ENCODE measurements at places on chromosomes 4 and X. TPM values are rescaled to one million over a fixed set of nuclear protein-coding genes. Genes with fewer than 3 reads are reported as not detected.

DNA sequence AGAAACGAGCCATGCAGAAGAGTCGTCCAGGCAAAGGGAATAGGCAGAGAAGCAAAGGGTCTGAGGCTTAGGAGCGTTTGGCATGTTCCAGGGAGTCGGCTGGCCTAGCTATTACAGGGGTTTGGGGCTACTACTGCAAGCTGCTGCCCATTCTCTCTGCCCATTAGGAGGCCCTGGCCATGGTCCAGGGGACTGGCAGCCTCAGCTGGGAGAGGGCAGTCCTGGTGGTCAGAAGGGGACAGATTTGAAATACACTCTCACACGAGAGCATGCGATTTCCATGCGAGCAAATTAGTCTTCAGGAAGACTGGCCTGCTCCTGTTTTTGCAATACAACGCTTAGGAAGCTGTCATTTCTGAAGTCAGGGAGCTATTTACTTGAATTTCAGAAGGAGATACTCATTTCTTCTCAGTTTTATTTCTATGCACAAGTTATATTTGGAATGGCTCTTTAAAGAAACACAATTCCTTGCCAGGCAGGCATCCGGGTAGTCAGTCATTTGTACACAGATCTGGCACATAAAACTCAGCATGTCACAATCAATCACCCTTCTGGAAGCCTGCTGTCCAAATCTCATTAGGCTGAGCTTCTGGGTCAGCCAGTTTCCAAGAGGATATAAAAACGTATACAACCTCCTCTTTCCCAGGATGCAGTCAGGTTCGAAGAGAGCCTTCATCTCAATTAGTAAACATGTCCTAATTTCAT lies 27.0 kb downstream of the PROM1 start:
- peak; percentile 62 for DNase-seq

CDX4 gene
- not detected for total RNA-seq

- DNase-seq, result no peak
Measured at GRCh38 chrX:9992061-9992460, 24.9 kb downstream of the CLDN34 start.

GRCh38 chrX:54325077-54325476 lies 32.8 kb downstream of the WNK3 start:
- DNase-seq, result no peak

ZNF81 gene
- 10.7 TPM for total RNA-seq

GRCh38 chrX:110684653-110685052 lies 111.0 kb downstream of the CHRDL1 start:
- no peak for DNase-seq

- no peak for DNase-seq
Measured at GRCh38 chr4:71095545-71095944, 102.1 kb downstream of the DCK start.

DNA sequence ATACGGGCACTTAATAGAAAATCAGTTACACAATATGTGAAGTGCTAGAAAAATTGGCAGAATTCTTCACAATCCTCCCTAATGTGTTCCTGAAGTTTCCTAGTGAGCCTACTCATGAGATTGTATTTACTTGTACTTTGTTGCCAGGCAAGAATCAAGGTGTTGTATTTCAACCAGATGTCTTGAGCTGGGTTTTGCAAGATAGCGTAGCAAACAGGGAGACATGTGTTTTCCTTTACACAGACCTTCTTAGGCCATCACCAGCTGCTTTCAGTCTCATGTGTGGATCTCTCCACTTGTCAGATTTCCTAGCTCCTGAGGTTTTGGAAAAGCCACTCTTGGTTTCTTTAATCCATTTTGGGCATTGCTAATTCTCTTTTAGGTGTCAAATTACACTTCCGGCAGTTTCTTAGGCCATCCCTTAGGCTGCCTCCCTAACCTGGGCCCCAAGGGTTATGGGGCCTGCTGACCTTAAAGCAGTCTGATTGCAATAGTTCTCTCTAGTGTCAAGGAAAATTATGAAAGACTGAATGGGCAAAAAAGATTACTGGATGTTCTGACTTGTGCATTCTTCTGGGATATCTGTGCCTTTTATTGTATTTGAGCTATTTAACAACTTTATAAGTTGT lies 12.2 kb upstream of the EDA start:
- DNase-seq, result no peak

DNA sequence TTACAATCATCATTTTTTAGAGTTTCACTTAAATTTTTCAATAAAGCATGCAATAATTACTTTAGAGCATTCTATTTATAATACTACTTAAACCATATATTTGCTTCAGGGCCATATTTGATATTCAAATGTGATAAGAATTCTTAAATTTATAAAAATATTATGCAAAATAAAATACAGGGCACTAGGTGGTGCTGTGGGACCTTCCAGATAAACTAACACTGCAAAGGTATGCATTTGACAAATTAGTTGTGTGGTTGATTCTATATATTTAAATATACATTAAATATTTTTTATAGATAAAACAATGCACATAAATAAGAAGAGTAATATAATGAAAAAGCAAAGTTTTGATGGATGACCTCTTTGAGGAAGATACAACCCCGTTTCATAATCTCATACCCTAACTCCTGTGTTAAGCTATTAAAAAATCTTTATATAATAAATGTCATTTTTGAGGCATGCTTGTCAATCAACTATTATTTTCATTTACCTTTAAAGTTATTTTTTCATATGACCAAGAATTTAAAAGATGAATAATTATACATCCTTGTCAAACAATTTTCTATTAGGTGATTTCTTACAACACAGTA lies 128.4 kb downstream of the REELD1 start:
- no peak for DNase-seq

VCX3B gene
- total RNA-seq, result not detected

DNA sequence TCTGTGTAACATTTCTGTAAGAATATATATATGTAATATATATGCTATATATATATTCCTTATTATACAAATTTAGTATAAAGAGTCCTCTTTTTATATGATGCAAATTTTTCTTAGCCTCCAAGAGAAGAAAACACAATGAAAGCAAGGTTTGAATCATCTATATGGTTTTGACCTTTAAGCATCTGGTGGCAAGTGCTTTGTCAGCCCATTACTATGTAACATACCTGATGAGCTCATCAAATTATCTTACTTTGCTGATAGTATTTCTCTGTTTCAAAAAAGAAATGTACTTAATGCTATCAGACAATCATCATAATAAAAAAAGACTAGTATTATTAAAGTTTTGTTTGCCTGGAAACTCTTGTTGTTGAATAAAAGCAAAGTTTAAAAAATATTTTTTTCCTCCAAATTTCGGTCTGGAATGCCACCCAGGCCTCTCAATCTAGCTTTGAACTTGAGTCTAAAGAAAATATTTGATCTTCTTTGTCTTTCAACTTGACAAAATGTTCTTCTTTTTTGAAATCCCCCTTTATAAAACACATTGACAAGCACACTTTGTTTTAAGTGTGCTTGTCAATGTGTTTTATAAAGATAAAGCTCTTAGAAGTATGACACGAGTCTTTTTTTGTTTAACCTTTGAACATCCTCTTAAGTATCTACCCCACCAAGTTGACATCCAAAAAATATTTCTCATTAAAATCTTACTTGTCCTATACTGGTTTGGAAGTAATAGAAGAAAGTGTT lies 26.2 kb downstream of the ZNF330 start:
- DNase-seq, result no peak

- no peak for DNase-seq
Measured at GRCh38 chrX:9279234-9279544, 185.7 kb upstream of the TBL1X start.

DNA sequence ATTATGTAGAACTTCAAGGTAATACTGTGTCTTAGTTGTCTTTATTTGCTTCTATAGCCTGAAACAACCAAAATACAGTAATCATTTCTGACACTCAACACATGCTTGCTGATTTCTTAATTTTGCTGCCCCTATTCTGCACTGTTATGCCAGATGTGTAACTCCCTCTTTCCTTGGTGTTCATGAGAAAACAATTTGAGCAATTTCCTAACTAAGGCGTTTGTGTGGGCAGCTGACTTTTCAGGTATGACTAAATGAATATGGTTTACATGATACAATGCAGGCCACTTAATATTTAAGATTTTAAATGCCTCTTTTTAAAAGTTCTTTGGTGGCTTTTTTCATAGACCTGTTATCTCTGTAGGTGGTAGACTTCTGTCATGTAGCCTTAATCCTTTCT lies 46.1 kb upstream of the CENPE start:
- DNase-seq, result no peak

GRCh38 chr4:21090094-21090666 lies 389.9 kb downstream of the PACRGL start:
- DNase-seq, result no peak

DLG3 gene
- 11.9 TPM for total RNA-seq

- no peak for DNase-seq
Measured at GRCh38 chrX:153776120-153776599, 4.7 kb upstream of the SRPK3 start.

- DNase-seq, result no peak
Measured at GRCh38 chr4:40733752-40734151, 16.0 kb upstream of the NSUN7 start.

LRAT gene
- not detected for total RNA-seq

GRCh38 chr4:138401334-138401733 lies 159.2 kb upstream of the SLC7A11 start:
- peak; percentile 67 for DNase-seq

DNA sequence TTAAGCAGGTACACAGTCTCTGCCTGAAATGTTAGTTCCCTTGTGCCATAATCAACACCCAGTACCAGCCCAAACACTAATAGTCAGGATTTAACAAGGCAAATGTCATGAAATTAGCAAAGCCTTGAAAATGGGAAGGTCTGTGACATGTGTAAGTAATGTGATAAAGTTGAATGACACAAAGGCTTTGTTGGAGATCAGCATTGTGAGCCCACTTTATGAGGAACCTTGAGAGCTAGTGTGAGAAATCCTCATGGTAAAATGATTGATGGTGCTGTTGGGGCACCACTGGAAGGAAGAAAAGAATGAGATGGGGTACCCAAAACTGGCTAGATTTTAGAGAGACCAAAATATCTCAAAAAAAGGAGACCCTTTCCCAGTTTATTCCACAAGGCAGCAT lies 3.3 kb upstream of the LIN54 start:
- DNase-seq, result no peak

GRCh38 chrX:130171446-130172126 lies at the start of gene RAB33A:
RAB33A (plus strand) TSS chrX:130171962; CDS start chrX:130172063, 101 bp downstream.
- DNase-seq, result peak; percentile 24

DNA sequence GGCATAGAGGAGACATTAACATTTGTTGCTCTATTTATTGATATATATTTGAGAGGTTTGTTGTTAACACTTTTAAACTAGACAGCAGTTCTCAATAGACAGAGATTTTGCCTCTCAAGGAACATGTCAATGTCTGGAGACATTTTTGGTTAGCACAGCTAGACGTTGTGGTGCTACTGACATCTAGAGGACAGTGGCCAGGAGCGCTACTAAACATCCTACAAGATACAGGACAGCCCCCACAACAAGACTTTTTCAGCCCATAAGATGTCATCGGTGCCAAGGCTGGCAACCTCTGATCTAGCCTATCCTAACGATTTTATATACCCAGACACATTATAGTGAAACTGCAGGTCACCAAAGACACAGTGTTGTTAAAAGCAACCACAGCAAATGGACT lies 18.4 kb upstream of the CTSO start:
- DNase-seq, result no peak

- no peak for DNase-seq
Measured at GRCh38 chr4:129474698-129475097, 378.7 kb downstream of the C4orf33 start.

DNA sequence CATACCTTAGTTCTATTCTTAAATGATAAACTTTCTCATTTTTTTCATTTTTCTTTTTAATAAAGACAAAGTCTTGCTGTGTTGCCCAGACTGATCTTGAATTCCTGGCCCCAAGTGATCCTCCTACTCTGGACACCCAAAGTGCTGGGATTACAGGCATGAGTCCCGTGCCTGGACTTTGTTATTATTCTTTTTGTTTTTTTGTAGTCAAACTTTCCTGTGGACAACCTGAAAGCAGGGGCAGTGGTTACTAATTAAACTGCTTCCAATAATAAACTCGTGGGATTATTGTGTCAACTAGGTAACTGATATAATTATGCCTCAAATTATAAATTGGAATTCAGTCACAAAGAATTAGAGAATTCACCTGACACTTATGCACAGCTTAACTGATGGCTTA lies 107.8 kb upstream of the RAPGEF2 start:
- no peak for DNase-seq

DNA sequence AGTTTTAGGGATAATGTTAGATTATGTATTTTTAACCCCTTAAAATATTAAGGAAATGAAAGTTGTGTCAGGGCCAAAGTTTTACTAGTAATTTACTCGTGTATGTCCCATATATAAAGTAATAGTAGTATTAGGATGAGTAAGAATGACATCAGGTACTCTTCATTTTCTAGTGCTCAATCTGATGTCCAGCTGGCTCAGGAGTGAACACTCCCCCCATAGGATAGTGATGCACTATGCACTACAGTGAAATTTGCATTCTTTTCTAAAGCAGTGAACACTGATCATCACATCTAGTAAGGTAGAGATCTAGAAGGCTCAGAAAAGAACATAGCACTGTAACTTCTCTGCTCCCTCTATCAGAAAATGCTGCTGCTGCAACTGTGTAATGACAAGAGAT lies 409.7 kb downstream of the GLUD2 start:
- no peak for DNase-seq

DNA sequence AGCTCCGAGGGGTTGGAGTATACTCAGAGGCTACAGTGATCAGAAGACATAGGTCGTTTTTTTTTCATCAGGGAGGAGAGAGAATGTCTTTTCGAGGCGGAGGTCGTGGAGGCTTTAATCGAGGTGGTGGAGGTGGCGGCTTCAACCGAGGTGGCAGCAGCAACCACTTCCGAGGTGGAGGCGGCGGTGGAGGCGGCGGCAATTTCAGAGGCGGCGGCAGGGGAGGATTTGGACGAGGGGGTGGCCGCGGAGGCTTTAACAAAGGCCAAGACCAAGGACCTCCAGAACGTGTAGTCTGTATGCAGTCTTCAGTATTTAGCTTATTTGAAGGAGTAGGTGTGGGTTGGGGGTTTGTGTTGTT lies 500 bp downstream of the GAR1 start:
- peak; percentile 43 for DNase-seq

- DNase-seq, result no peak
Measured at GRCh38 chr4:57117491-57117890, 7.3 kb upstream of the IGFBP7 start.

- DNase-seq, result no peak
Measured at GRCh38 chrX:101419489-101419888, 11.5 kb downstream of the HNRNPH2 start.

DNA sequence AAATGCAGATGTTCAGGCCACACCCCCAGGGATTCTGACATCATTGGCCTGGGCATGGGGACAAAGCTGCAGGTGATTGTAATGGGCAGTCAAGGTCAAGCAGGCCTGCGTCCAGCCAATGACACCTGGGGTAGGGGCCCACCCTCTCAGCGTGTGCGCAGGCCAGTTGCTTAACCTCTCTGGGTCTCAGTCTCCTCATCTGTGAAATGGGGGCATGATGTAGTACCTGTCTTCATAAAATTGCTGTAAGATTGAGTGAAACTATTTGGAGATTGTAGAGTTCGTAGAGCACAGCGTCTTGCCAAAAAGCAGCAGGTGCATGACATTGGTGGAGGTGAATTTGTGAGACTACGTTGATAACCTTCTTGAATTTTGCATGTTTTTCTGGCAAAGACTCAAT lies 21.2 kb downstream of the RS1 start:
- no peak for DNase-seq

- DNase-seq, result no peak
Measured at GRCh38 chrX:18227458-18227857, 6.8 kb upstream of the BEND2 start.

AFM gene
- not detected for total RNA-seq

REELD1 gene
- total RNA-seq, result 0.17 TPM

GRCh38 chr4:180057299-180057721 lies 2185.9 kb upstream of the TENM3 start:
- no peak for DNase-seq

Data from right cardiac atrium (tissue), 5 donors.